ENCODE measurements at places on chromosomes 11 and 22.

DNA sequence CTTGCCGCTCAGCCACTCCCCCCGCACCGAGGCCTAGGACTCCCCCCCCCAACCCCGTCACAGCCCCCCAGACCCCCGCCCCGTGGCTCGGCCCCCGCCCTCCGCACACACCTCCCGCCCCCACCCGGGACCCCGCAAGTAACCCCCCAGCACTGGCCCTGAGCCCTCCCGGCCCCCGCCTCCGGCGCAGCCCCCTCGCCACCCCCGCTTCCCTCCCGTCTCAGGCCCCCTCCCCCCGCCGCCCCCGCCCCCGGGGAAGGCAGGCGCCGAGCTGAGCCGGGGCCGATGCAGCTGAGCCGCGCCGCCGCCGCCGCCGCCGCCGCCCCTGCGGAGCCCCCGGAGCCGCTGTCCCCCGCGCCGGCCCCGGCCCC is 1.5 kb downstream of the SHANK3 start:
- no peak for DNase-seq

DNA sequence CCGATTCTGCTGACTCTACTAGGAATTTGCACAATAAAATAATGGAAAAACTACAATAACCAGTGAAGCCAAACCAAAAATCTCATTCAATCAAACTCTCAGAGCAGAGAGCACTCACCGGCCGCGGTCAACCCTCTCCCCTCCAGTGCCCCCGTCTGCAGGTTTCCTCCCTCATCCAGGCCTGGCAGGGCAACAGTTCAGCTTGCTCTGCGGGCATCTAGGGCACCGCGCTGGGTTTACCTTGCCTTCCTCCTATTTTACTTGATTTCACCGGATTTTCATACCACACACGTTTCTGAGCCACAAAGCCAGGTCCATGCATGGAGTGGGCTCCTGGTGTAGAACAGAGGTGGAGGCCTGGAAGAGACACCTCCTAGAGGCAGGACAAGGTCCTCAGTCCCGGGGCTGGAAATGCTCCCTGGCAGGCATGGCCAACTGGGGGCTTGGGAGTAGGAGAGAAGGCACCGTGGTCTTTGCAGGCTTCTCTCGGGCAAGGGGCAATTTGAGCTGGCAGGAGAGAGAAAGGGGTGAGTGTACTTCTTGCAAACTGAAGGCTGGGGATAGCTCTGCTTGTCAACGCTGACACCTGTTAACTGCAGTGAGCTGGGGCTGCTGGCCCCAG is 938.4 kb downstream of the BRD1 start:
- no peak for DNase-seq

DNA sequence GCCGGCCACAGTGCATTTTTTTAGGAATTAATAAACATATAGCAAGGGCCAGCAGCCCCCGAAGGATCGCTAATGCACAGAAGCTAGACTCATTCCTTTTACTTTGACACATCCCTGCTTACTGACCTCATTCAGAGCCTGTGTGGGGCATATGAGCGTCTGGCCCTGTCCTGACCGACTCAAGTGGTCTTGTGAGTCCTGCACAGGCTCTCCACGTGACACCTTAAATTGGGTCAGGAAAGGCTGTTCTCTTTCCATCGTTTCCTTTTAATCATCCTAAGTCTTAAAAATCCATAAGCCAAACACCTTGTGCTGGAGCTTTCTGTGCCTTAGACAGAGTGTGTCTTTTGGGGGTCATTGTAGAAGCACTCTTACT is 18.6 kb downstream of the SDHAF2 start:
- no peak for DNase-seq

- DNase-seq: no peak
Measured at GRCh38 chr11:69463181-69463994, 18.1 kb upstream of the LINC01488 start.

GRCh38 chr11:71209181-71209580 is 43.2 kb downstream of the SHANK2 start:
- no peak for DNase-seq

DNA sequence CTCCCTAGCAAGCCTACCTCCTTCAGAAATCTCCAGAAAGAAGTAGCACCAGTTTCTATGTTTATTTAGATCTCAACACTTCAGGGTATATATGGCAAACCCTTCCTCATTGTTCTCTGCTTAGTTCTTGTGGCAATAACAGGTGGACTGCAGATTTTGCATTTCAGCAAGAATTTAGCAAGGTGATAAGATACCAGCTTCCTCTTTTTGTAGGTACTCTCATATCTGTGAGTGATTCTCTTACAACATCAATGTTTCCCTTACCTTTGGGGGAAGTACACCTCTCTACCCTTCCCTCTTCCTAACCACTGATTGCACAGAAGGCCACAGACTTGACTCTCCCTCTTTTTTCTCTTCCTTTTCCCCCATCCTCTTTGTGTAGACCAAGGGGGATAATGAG is 230.9 kb upstream of the SESN3 start:
- DNase-seq: no peak

DNA sequence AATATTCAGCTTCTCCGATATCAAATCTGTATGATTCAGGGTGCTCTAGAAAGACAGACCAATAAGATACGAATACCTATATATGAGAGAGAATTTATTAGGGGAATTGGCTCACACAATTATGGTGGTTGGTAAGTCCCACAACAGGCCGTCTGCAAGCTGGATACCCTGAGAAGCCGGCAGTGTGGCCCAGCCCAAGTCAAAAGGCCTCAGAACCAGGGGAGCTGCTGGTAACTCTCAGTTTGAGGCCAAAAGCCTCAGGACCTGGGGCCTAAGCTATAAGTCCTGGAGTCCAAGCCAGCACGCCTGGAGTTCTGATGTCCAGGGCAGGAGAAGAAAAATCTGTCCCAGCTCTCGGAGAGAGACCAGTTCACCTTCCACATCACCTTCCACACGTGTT is 318.7 kb downstream of the BRD1 start:
- DNase-seq: no peak

DNA sequence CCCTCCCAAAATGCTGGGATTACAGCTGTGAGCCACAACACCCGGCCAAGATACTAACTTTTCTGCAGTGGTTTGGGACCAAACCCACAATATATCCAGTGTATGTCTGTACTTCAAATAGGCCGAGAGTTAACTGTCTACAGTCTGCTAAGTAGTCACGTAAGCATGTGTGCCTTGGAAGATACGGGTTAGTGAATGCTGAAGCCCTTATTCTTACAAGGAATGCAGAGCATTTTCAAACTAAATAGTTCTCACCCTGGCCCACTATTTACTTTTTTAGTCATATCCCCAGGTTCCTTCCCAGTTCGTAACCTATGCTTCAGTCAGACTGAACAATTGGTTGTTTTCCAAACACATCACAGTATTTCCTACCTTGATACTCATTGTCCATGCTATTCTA is 176.0 kb downstream of the WNT11 start:
- DNase-seq: no peak

GRCh38 chr11:17558025-17558780 is 11.1 kb downstream of the OTOG start:
- no peak for DNase-seq
